ENCODE measurements at places on chromosomes 12 and 14. TPM values are rescaled to one million over a fixed set of nuclear protein-coding genes. Genes with fewer than 3 reads are reported as not detected.

- no peaks in the 10 kb centered on the region for H3K4me1 ChIP-seq
- H3K4me3 ChIP-seq = no peak overlapping the region
- DNase-seq = no peak
Measured at GRCh38 chr14:35696575-35696974, 112.5 kb downstream of the RALGAPA1 start.

GRCh38 chr14:34354556-34354955, 107.5 kb downstream of the SPTSSA start:
- H3K27me3 ChIP-seq = no peaks in the 10 kb centered on the region
- no peaks in the 10 kb centered on the region for H3K4me1 ChIP-seq
- H3K27ac ChIP-seq = no peak overlapping the region
- H3K4me3 ChIP-seq = no peak overlapping the region

- H3K27ac ChIP-seq = no peak overlapping the region
- no peak for DNase-seq
- no peaks in the 10 kb centered on the region for H3K4me1 ChIP-seq
- no peaks in the 10 kb centered on the region for H3K27me3 ChIP-seq
Measured at GRCh38 chr14:36805131-36805559, 143.5 kb downstream of the PAX9 start.

DNA sequence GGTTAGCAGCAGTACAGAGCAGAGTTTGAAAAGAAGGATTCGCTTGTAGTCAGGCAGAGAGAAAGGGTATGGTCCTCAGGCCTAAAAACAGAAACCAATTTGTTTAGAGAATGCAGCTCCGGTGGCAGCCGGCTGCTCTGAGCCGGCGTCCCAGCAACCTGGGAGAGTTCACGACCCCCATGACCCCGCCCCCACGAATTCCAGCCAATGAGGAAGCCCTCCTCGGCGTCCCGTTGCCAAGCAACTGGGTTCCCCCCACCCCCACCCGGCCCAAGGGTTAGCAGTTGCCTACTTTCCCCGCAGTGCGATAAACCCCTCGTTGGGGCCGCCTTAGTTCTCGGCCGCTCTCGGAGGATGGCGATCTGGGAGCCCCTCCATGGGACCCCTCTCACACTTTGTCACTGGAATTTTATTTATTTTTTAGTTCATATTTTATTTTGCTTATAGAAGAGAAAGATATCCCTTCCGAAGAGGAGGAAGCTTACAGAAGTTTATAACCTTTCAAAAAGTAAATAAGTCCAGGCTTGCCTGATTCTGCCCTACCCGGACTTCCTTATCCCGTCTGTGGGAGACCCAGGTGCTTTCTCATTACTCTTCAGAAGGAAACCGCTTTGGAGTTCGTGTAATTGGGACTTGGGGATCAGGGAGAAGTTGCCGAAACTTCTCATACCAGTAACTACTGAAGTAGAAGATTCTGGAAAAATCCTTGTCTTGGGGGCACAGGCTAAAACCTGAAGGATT, at the start of gene CCDC60:
TSS of gene CCDC60 (plus strand) at position 300 of the 741 bp plus-strand sequence. CDS start 448 bp downstream, outside the sequence.
- H3K27ac ChIP-seq = no peak within 1 kb of the TSS
- H3K27me3 ChIP-seq = no peaks in the 10 kb centered on the region
- DNase-seq = peak; percentile 22
- no peaks in the 10 kb centered on the region for H3K36me3 ChIP-seq
- no peaks in the 10 kb centered on the region for H3K4me1 ChIP-seq

- H3K4me1 ChIP-seq = peaks cover 26% of the 10 kb centered on the region
- no peaks in the 10 kb centered on the region for H3K27me3 ChIP-seq
- H3K36me3 ChIP-seq = no peaks in the 10 kb centered on the region
- no peak overlapping the region for H3K4me3 ChIP-seq
Measured at GRCh38 chr12:27823038-27823437, 43.0 kb upstream of the MANSC4 start.

DNA sequence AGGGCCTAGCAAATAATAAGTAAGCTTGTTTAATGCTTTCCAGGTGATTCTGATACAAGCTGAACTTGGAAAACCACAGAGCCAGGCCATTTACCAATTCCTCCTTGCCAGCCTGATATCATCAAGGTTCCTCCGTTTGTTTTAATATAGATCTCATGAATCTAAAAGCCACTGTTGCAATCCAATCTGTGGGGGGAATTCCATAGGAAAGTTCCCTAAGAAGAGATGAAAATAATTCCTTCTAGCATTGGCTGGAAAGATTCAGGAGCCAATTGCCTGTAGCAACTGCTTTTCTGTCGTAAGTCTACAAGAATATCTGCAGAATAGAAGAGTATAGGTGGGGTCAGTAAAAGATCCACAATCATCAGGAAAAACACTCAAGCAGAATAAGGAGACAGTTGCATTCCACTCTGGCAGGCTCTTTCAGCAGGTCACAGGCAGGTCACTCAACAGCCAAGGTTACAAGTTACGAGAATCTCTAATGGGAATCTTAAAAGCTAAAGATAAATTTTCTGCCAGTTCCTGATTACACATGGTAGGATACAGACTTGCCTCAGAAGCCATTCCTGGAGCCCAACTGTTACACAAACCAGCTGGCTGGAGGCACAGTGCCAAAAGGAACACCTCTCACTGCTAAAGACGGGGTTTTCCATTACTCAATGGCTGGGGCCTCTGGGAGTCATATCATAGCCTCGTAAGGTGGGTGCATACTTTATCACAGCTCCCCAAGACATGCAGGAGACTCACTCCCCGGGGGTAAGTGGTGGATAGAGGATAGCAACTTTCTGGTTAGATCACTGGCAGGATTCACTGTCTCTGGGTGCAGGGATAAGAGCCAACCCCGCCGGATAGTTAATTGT, 43.6 kb downstream of the FGD6 start:
- H3K4me1 ChIP-seq = peaks cover 29% of the 10 kb centered on the region
- DNase-seq = peak; percentile 80
- H3K27me3 ChIP-seq = no peaks in the 10 kb centered on the region
- no peak overlapping the region for H3K4me3 ChIP-seq

- H3K36me3 ChIP-seq = no peaks in the 10 kb centered on the region
- no peak overlapping the region for H3K27ac ChIP-seq
- H3K4me1 ChIP-seq = no peaks in the 10 kb centered on the region
- H3K27me3 ChIP-seq = no peaks in the 10 kb centered on the region
Measured at GRCh38 chr12:89414851-89415250, 62.5 kb upstream of the DUSP6 start.

DNA sequence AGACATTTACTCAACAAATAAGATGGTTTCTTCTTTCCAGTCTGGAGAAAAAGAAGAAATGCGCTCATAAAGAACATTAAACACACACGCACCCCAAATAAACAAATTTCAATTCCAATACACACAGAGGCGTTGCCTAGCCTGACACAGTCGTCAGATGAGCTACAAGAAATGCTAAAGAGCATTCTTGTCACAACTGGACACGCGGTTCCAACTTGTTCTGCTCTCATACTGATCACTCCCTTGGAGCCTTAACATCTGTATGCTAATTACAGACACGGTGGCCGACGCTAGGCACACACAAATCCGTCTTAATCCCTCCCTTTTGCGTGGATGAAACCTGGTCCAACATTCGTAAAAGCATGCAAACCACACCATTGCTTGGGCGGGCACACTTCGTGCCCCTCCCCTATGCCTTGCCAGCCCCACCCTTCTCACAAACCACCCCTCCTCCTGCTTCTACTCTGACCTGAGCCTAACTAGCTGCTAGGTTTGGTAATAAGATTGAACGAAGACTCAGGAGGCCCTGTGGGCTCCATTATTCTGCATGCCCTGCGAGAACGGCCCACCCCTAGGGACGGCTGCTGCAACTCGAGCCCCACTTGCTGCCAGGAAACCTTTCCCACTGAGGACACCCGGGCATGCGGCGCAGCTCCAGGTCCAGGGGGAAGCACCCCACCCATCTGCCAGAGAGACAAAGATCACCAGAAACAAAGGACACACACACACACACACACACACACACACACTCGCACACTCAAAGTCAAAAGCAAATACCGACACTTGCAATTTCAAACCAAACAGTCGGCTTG, 1.2 kb downstream of the KCNK10 start:
- peaks cover 24% of the 10 kb centered on the region for H3K27me3 ChIP-seq
- H3K36me3 ChIP-seq = no peaks in the 10 kb centered on the region
- peaks cover 12% of the 10 kb centered on the region for H3K4me1 ChIP-seq
- H3K4me3 ChIP-seq = no peak overlapping the region
- no peak overlapping the region for H3K27ac ChIP-seq
- DNase-seq = no peak

GRCh38 chr14:30559638-30560091, 707 bp downstream of the G2E3 start:
- peak overlapping the region; percentile 63 for H3K4me3 ChIP-seq
- peaks cover 13% of the 10 kb centered on the region for H3K4me1 ChIP-seq
- no peaks in the 10 kb centered on the region for H3K27me3 ChIP-seq

DNA sequence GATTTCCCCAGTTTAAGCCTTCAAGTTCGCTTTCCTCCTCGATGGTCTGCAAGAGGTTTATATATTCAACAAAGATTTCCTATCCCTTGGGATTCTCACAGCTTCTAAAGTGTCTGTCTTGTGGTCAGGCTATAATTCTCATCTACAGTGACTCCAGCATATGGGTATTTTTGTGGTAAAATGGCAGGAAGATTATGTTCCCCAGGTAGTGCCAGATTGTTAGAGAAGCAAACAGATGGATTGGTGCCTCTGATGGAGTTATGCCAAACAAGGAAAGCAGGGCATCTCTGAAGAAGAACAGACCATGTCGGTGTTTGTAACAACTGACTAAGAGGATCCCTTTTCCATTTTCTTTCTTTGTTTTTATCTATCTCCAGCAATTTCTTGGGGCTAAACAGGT, 5.5 kb upstream of the CCDC175 start:
- no peak overlapping the region for H3K4me3 ChIP-seq
- H3K27ac ChIP-seq = no peak overlapping the region
- no peak for DNase-seq

- no peak within 1 kb of the TSS for H3K27ac ChIP-seq
- H3K36me3 ChIP-seq = no peaks in the 10 kb centered on the region
- no peak within 1 kb of the TSS for H3K4me3 ChIP-seq
- peaks cover 26% of the 10 kb centered on the region for H3K4me1 ChIP-seq
- DNase-seq = no peak
- H3K27me3 ChIP-seq = peaks cover 85% of the 10 kb centered on the region
Measured at GRCh38 chr12:53954694-53955035, at the start of gene HOXC12. HOXC12 (plus strand) TSS chr12:53954903; CDS start chr12:53954930, 27 bp downstream.

- no peaks in the 10 kb centered on the region for H3K27me3 ChIP-seq
- H3K4me3 ChIP-seq = no peak overlapping the region
- DNase-seq = no peak
- no peaks in the 10 kb centered on the region for H3K36me3 ChIP-seq
- peak overlapping the region; percentile 12 for H3K27ac ChIP-seq
- no peaks in the 10 kb centered on the region for H3K4me1 ChIP-seq
Measured at GRCh38 chr14:92651758-92652406, 96.5 kb downstream of the LGMN start.

DNA sequence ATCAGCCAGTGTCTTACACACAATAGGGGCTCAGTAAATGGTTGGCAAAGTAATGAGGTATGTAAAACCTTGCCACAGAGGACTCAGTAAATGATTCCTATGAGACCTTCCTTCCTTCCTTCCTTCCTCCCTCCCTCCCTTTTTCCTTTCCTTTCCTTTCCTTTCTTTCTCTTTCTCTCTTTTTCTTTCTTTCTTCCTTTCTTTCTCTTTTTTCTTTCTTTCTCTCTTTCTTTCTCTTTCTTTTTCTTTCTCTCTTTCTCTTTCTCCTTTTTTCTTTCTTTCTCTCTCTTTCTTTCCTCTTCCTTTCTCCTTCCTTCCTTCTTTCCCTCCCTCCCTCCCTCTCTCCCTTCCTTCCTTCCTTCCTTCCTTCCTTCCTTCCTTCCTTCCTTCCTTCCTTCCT, 7.5 kb downstream of the SDS start:
- no peaks in the 10 kb centered on the region for H3K4me1 ChIP-seq
- H3K27me3 ChIP-seq = no peaks in the 10 kb centered on the region
- no peaks in the 10 kb centered on the region for H3K36me3 ChIP-seq
- no peak for DNase-seq
- H3K27ac ChIP-seq = no peak overlapping the region

- no peak overlapping the region for H3K27ac ChIP-seq
- peaks cover 10% of the 10 kb centered on the region for H3K36me3 ChIP-seq
- H3K4me3 ChIP-seq = no peak overlapping the region
- H3K27me3 ChIP-seq = no peaks in the 10 kb centered on the region
- H3K4me1 ChIP-seq = no peaks in the 10 kb centered on the region
Measured at GRCh38 chr14:23478109-23478759, 8.7 kb downstream of the NGDN start.

- H3K27ac ChIP-seq = no peak overlapping the region
- H3K4me3 ChIP-seq = no peak overlapping the region
- peaks cover 24% of the 10 kb centered on the region for H3K4me1 ChIP-seq
- no peaks in the 10 kb centered on the region for H3K27me3 ChIP-seq
- DNase-seq = no peak
Measured at GRCh38 chr12:590206-590750, 73.0 kb downstream of the NINJ2 start.

FAIM2 gene
- total RNA-seq = 1.0 TPM

ENDOU gene
- total RNA-seq = not detected

CLEC6A gene
- total RNA-seq = not detected

INSM2 gene
- not detected for total RNA-seq

BCL2L2 gene
- total RNA-seq = 25.4 TPM
